ENCODE measurements at places on chromosomes 6 and 20.

DNA sequence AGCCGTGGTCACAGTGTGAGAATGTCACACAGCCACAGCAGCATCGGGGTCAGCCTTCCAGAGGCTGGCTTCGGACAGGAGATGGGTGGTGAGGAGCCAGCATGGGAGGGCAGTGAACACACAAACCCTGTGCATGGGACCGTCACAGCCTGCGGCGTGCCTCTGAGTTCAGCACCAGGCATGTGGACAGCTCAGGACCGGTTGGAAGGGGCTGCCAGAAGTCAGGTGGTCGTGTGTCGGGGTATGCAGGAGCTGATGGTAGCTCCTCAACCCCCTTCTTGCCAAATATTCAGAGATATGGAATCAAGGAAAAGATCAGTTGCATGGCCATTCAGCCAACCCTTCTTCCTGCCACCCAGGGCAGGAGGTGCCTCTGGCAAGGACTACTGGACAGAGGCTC is 28.2 kb downstream of the MYT1 start:
- no peak for DNase-seq

DNA sequence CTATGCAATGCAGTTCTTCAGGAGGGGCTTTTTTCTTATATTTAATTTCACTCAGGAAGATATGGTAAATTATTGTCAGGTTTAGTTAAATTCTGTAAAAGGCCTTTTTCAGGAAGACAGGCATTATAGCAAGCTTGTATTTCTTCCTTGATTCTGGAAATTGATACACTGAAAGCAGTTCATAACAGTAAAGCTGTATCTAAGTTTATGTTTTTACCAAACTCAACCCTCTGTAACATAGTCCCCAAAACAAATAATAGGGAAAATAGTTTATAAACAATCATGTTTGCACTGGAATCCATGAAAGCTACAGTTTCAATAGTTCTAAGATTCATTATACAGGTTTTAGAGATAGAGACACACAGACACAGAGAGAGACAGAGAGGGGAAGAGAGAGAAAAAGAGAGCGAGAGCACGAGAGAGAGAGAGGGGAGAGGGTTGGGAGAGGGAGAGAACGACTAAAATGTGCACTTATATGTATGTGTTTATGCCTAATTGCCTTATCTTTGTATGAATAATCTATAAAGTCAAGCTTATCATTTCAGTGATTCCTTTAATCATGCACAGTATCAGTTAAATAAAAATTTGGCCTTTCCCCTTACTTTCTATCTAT is 454.4 kb downstream of the RFPL4B start:
- no peak for DNase-seq

DNA sequence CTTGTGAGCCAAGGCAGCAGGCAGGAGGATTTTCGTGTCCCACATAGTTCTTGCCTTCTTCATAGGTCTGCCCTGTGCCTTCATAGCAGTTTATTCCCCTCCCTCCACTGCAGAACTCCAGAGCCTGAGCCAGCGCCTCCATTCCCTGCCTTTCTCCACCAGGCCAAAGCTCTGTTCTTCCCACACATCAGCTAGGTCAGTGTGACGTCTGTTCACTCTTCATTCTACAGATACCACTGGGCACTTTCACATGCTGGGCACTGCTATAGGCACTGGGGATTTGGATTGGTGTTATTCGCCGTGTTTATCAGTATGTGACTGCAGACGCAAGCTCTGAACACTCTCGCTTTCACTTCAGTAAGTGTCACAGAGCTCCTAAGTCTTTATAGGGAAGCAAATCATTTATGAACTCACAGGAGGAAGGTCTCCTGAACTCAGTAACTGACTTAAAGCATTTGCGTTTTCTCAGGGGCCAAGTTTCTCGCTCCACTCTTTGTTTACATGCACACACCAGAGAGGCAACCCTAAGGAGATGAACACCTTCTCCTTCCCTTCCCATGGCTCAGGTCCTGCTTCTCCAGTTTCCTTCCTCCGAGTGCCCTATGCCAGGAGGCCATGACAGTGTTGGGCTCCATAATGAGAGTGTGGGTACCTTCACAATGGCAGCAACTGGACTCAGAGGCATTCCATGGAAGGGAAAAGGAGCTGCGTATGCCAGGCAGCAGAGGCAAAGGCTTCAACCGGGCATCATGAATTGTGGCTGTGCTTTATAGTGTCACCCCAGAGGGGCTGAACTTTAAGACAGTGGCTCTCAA is 6.3 kb upstream of the APMAP start:
- DNase-seq: no peak

GRCh38 chr6:117619178-117619577 is 16.9 kb upstream of the GOPC start:
- no peak for DNase-seq

GRCh38 chr20:44990425-44990824 is 24.1 kb downstream of the STK4 start:
- DNase-seq: no peak

Data from HS-27A (cell line).